A375 (cell line): ENCODE measurements at places on chromosomes 11 and 22. TPM values are rescaled to one million over a fixed set of nuclear protein-coding genes. Genes with fewer than 3 reads are reported as not detected.

The MS4A15 gene
- 0.05 TPM in 1 of 2 replicates, not detected in the other for total RNA-seq

The IRF7 gene
- total RNA-seq, result 8.1 and 10.7 TPM in 2 replicates

The GGTLC3 gene
- not detected in 2 replicates for total RNA-seq

The TMPRSS4 gene
- total RNA-seq, result not detected in 2 replicates

The TMEM138 gene
- total RNA-seq, result 32.2 and 32.9 TPM in 2 replicates

The OR8A1 gene
- 0.61 and 0.64 TPM in 2 replicates for total RNA-seq

The OR2D2 gene
- 0.40 TPM in 1 of 2 replicates, not detected in the other for total RNA-seq

The CNIH2 gene
- total RNA-seq, result 8.3 and 12.4 TPM in 2 replicates

The TNKS1BP1 gene
- total RNA-seq, result 63.2 and 72.4 TPM in 2 replicates

The MMP3 gene
- total RNA-seq, result 0.40 TPM in 1 of 2 replicates, not detected in the other

The MYEOV gene
- 18.6 and 24.8 TPM in 2 replicates for total RNA-seq

The ARHGAP1 gene
- 27.6 and 33.6 TPM in 2 replicates for total RNA-seq

The MMP12 gene
- 0.11 TPM in 1 of 2 replicates, not detected in the other for total RNA-seq

The PAMR1 gene
- not detected in 2 replicates for total RNA-seq

The ABCC8 gene
- not detected in 2 replicates for total RNA-seq

The ANGPTL5 gene
- total RNA-seq, result not detected in 2 replicates

The CALCA gene
- not detected in 2 replicates for total RNA-seq

The PKDREJ gene
- not detected in 2 replicates for total RNA-seq

The KCNA4 gene
- total RNA-seq, result 0.04 and 0.08 TPM in 2 replicates

The PGA5 gene
- total RNA-seq, result not detected in 2 replicates
